ENCODE measurements at places on chromosomes 5 and 9. TPM values are rescaled to one million over a fixed set of nuclear protein-coding genes. Genes with fewer than 3 reads are reported as not detected.
A peak's percentile ranks its signal among the peaks of the same experiment; 100 is the strongest.

The TYRP1 gene
- not detected for total RNA-seq

GRCh38 chr5:128097781-128098180, 14.2 kb downstream of the SLC12A2 start:
- DNase-seq: no peak

The PRDM9 gene
- not detected for total RNA-seq

DNA sequence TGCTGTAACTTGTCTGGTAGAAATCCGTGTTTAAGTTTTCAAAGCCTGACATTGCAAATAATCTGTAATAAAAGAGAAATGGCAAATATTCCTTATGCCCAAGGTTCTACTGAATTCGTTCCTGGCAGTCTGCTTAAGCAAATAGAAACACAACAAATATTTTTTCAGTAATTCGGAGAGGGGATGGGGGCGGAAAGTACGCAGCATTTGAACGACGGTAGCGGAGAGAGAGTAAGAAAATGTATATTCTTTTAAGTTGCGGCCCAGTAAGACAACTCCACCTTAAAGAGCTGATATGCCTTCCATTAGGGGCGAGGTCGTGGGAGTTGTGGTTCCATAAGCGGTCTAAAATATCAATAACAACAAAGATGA, 569 bp downstream of the YIPF5 start:
- no peak for DNase-seq

DNA sequence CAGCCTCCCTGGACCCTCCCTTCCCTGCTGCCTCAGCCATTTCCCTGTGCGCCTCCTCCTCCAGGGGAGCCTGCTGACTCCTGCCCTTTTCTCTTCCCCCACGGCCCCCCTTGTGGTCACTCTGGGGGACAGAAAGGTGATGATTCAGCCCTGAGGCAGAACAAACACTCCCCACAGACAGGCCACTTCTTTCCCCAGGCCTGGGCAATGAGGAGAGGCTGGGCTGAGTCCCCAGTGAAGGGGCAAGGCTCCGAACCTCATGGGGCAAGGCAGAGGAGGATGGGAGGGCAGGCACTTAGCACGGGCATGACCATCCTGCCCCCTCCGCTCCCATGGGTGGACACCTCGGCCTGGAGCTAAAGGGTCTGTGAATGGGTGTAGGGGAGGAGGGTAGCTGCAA, 21.0 kb downstream of the CSF1R start:
- DNase-seq: no peak

GRCh38 chr5:674630-675011, 18.5 kb downstream of the TPPP start:
- DNase-seq: peak; percentile 13

The CCDC187 gene
- 0.17 TPM for total RNA-seq

DNA sequence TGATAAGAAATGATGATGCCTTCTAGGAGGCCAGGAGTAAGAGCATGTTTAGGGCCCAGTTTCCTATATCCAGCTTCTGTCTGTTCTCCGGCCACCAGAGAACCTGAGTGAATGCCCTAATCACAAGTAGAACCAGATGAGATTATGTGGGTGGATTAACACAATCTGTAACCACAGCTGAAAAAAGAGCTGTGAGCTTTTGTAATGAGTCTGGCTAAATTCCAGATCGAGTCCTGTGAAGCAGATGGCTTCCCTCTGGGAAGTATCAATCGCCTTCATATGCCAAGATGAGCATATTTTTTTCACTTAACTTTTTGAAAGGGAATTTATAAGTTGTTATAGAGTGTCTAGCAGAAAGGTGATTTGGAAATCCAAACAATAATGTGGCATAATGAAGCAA, 99.8 kb downstream of the NNT start:
- no peak for DNase-seq

The ACER2 gene
- 5.3 TPM for total RNA-seq

DNA sequence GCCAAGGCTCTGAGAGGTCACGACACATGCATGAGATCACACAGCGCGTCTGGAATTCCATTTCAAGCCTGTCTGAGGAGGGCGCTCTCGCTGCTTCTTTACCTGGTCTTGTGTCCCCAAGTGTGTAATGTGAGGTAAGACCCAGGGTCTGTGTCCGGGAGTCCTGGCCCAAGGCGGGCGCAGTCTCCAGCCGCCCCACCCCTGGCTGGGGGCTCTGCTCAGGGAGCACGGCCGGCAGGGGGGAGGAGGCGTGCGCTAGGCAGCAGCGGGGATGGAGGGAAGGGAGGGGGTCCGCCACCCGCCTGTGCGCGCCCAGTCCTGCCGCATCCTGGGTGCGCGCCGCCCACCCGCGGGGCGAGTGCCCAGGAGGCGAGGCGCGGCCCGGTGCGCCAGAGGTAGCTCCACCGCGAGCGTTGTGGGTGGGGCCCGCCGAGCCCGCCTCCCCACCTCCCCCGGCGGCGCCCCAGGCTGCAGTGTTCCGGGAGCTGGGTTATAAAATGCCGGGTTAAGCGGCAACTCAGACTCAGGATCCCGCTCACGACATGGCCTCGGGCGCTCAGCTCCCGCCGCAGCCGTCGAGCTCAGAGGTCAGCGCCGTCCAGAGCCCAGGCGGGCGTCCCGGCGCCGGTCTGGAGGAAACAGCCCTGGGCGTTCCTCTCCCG, at the start of gene CCNI2:
CCNI2 (plus strand) TSS at position 473 of the 662 bp plus-strand sequence; CDS start at position 543, 70 bp downstream.
- DNase-seq: peak; percentile 68

GRCh38 chr5:77258652-77259051, 48.2 kb downstream of the PDE8B start:
- no peak for DNase-seq

DNA sequence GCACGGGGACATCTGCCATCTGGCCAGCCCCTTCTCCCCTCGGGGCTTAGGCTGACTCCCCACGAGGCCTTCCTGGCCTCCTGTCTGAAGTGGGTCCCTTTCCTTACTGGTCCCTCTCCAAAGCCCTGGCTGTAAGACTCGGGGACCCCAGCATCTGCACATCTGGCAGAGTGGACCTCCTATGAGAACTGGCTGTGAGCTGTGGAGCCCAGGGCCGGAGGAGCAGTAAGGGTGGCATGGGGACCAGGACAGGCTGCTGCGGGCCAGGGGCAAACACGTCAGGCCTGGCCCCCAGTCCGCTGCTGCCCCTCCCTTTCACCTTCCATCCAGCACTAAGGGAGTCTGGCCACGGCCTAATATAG, 33.8 kb downstream of the EXOC3 start:
- DNase-seq: no peak

The HTR1A gene
- total RNA-seq: not detected

The SCGB3A2 gene
- total RNA-seq: 0.69 TPM

DNA sequence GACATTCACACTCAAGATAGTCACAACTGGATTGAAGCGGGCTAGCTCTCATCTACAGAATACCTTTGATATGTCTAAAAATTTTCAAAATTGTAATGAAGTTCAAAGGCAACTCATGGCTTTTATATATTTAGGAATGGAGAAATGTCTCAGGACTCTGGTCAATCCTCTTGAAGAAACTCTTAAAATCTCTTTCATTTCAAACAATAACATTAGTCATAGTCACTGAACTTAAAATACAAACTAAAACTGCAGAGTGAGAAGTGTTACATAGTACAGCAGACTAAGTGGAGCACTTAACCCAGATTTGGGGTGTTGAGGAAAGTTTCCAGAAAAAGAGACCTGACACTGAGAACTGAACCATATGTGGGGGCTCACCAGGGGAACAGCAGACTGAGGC, 20.7 kb downstream of the FANCC start:
- DNase-seq: no peak

DNA sequence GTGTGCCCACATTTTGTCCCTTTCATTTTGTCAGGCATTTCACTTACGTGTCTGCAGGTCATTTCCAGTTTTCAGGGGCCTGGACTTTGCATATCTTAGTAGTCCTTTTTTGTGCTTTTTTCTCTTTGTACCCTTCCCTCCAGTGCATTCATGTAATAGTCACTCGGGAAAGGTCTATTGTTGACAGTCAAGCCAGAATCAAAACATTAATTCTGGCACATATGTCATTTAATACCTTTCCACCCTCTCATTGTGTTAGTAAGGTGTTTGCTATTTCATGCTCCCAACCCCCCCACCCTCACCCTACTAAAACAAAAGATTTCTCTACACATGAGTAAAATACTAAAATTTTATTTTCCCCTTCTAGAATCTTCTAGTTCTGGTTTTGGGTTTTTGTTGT, 42.7 kb downstream of the UGCG start:
- DNase-seq: no peak

DNA sequence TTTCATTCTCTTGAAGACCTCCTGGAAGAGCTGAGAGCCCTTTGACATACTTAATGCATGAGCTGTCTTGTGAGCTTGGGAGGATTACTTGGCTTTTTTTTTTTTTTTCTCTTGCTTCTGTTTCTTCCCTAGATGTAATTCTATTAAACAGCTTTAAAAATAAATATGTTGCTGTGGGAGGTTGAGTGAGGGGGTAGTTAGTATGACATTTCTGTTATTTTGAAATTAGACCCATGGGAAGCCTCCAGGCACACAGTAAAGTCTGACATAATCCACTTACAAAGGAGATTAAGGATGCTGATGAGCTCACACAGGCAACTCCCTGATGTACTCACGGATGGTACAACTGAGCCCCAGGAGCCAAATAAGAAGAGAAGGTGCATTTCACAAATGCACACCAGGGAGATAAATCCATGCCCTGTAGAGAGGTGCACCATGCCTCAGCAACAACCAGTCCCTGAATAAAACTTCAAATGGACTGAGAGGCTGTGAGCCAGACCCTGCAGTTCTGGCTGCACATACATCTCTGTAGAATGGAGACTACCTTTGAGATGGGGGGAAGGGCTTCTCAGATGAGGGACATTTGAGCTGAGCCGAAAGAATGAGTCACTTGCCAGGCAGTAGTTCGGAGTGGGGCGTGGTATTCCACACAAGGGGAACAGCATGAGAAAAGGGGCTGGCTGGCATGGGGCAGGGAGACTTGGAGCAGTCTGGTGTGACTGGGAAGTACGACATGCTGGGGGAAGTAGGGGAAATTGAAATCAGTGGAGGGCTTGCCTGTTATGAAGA, 68.7 kb downstream of the ACTL7B start:
- DNase-seq: no peak

GRCh38 chr5:144971108-144971850, 800.6 kb downstream of the KCTD16 start:
- no peak for DNase-seq

DNA sequence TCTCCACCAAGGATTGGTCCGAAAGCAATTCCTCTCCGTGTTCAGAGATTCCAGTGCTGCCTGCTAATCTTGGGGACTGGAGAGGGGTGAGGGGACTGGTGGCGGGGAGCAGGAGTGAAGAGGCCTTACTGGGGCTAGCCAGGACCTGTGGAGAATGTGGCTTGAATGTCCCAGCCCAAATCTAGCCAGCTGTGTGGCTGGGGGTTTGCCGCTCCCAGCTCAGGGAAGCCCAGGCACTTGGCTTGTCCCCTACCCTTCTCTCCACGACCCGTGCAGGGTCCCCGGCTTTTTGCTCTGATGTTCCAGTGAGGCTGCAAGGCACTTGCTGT, 2.4 kb downstream of the N4BP3 start:
- no peak for DNase-seq

- DNase-seq: no peak
Observed at GRCh38 chr9:134365791-134366222, 39.6 kb downstream of the RXRA start.

DNA sequence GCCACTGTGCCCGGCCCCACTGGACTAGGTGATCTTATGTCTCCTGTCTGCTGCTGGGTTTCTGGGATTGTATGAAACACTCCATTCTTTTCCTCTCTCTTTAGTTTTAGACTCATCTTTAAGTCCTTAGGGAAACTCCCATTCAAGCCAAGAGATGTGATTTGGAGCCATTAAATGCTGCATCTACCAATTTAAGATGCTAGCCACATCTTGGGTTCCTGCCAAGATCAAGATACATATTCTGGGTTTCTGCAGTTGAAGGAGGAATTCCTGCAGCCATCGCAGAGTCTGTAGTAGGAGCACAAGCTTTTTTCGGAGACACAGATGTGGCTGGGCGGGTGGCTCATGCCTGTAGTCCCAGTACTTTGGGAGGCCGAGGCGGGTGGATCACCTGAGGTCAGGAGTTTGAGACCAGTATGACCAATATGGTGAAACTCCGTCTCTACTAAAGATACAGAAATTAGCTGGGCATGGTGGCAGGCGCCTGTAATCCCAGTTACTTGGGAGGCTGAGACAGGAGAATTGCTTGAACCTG, 23.2 kb downstream of the STXBP1 start:
- DNase-seq: no peak

DNA sequence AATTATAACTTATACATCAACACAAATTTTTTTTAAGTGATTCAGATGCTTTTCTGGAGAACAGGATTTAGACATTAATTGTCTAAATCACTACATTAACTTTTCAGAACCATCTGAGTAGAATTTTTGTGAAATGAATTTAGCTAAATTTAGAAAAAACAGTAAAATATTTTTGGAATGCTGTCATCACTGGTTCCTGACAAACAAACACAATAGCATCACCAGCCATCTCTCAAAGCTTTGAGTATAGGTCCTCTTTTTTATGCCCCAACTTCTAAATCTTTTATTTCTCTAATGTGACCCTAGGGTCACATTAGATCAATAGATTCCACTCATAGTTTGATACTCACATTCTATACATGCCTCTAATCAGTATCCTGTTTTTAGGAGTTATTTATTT, 104.6 kb downstream of the PRR16 start:
- DNase-seq: no peak

DNA sequence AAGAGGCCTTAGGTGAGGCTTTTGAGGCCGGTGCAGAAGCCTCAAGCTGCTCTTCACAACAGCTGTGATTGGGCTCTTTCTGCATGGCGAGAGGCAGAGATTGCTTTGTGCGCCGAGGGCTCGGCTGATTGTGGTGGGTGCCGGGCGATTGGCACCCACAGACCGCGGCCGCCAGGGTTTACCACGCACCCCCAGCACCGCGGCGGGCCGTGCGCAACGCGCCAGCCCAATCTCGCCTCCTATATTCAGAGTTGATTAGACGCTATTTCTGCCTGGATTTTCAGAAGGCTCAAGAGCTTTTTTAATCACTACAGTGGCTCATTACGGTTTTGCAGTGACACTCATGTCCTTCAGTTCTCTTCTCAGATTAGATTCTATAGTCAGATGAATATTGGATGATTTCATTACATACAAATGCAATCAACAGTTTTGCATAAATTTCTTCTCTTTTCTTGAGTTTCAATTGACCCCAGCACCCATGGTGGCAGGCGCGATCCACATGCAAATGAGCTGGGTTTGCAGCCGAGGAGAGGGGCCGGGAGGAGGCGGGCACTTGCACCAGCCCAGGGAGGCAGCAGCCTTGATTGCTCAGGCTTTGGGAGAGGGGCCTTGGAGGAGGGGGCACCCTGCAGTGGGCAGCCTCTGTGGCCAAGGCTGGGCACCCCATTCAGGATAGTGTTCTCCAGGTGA, 33.8 kb upstream of the PTGS1 start:
- DNase-seq: no peak

DNA sequence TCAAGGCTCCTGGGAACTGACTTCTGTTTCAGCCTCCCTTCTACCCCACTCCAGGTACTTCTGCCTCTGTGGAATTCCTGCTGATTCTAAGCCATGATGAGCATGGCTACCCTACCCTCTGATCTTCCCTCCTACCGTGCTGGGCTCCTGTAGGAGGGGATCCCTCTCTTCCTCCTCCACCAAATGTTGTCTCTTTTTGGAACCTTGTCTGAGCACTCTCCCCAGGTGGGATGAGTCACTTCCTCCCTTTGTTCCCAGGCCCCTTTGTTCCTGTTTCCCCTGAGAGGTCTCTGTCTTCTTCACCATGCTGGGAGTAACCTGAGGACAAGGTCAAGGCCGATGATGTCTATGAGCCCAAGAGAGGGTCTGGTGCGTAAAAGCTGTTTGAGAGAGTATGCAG, 213.2 kb downstream of the GABBR2 start:
- no peak for DNase-seq

- DNase-seq: no peak
Observed at GRCh38 chr9:105510024-105510423, 47.9 kb upstream of the FKTN start.

All from adrenal gland (tissue), 19 donors.